ELR (cell line): ENCODE measurements at places on chromosomes 5 and 9.

DNA sequence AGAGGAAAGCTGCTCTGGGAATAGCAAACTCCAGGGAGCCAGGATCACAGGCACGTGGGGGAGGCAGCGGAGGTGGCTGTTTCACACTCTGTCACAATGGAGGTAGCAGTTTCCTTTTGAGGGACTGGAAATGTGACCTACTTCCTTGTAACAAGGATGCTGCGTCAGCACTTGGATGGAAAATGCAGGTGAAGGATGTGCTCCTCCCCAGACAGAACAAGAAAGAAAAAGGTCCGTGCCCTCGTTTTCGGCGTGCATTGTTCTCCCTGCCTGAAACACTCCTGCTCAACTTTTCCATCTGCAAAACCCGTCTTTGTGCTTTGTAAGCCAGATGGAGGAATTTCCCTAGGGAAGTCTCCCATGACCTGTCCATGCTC lies 55.1 kb upstream of the SH3PXD2B start:
- DNase-seq = no peak

- peak; percentile 53 for DNase-seq
These were observed 72.1 kb upstream of the HSPA9 start for GRCh38 chr5:138647261-138647788.

- no peak for DNase-seq
These were observed 349.5 kb downstream of the AGTPBP1 start for GRCh38 chr9:85392260-85392659.

- no peak for DNase-seq
These were observed 38.7 kb upstream of the ANKRD34B start for GRCh38 chr5:80608731-80609130.

DNA sequence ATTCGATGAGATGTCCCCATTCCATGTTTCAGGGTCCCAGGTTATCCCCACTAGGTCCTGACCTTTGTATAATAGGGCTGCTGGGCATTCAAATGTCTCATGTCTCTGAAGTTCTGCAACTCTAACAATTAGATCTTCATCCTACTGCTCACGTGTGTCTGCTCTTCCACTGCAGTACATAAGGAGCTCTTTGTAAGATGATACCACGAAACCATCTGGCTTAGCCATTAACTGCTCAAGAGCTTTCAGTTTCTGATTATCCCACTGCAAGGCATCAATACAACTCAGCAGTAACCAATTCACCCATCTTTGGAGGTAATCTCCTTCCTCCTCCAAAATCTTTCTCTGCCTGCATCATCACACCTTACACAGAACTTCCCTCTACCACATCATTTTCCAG lies 49.9 kb upstream of the PPP2CA start:
- DNase-seq = no peak
